ENCODE measurements at places on chromosomes 2 and 18.
A peak's percentile ranks its signal among the peaks of the same experiment; 100 is the strongest.

DNA sequence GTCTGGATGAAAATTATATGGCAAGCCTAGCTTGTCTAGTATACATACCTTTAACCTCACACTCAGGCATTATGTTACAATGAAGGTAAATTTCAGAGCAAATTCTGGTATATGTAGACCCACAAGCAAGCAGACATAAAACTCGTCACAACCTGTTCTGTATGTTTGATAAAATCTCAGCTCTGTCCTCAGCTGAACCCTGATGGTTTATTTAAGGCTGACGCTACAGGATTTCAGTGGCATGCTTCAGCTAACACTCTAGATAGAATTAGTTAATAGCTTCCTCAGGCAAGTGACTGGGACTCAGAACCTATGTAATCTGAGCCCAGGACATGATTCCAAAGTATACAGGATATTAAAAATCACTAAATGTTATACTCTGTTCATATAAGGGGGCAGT, 68.2 kb upstream of the MC2R start:
- no peak for DNase-seq

- no peak for DNase-seq
These were observed 524 bp downstream of the ANKRD30B start for GRCh38 chr18:14748496-14748895.

DNA sequence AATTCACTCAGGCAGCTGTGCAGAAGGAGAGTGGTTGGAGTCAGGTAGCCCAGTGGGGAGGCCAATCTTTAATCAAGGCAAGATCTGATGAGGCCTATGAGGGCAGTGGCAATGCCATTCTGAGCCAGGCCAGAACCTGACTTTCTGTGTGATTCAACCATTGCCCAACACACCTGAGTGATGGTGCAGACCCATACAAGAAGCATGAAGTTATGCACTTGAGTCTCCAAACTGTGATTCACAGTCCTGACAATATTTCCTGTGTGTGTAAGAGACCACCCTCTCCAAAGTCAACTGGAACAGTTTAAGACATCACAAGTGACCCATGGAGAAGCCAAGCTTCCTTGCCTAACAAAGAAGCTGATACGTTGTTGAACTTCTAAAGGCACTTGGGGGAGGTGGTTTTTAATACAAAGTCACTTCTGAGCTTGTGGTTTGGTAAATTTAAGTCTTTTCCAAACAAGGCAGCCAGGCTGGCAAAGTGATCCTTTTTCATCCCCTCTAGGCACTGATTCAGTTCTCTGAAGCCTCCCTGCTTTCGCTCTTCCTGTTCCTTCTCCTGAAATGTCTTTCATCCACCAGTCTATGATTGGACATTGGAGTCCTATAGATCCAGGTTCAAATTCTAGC, 49.0 kb downstream of the VSNL1 start:
- no peak for DNase-seq

DNA sequence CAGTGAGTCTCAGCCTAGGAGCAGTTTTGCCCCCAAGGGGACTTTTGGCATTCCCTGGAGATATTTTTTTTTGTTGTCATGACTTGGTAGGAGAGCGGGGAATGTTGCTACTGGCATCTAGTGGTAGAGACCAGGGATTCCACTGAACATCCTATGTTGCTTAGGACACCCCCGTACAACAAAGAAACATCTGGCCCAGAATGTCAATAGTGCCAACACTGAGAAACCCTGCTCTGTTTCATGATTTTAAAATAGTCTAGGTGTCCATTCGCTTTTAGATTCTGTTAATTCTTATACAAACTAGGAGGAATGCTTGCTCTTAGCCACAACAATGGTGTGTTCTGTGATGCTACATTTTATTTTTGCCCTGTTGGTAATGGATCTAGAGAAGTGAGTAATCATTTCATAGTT, 225.8 kb upstream of the SIX3 start:
- peak; percentile 20 for DNase-seq

- DNase-seq = no peak
These were observed 44.2 kb upstream of the DNMT3A start for GRCh38 chr2:25385910-25386309.

- peak; percentile 62 for DNase-seq
These were observed 5.9 kb downstream of the MFSD2B start for GRCh38 chr2:24015562-24016375.

DNA sequence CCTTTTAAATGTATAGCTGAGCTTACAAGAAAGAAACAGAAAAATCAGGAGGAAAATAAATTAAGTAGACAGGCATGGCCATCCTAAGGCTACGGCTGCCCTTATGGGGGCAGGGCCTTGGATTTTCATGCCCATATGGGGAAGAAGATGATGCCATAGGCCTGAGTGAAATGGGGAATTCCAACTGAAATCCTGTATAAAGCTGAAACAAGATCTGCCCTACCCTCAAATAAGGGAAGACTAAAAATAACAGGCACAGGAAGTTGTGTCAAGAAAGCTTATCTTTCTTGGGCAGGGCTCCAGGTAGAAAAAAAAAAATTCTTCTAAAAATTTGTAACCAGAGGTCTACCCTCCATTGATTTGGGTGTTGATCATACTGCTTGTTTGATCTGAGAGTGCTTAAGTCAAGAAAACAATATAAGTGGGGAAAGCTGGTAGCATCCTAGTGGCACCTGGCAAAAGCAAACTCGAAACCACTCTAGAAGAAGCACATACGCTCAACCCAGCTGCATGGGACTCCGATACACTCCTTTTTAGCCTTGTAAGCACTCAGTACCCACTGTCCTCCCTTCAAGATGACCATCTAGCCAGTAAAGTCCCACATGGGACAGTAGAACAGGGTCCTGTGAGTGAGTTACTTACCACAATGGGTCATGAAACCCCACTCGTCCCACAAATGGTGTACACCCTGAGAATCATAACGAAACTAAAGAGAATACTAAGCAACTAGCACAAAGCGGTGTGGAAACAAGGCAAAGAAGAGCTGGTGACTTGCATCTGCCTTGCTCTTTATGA, 22.3 kb downstream of the DNAH7 start:
- DNase-seq = no peak

DNA sequence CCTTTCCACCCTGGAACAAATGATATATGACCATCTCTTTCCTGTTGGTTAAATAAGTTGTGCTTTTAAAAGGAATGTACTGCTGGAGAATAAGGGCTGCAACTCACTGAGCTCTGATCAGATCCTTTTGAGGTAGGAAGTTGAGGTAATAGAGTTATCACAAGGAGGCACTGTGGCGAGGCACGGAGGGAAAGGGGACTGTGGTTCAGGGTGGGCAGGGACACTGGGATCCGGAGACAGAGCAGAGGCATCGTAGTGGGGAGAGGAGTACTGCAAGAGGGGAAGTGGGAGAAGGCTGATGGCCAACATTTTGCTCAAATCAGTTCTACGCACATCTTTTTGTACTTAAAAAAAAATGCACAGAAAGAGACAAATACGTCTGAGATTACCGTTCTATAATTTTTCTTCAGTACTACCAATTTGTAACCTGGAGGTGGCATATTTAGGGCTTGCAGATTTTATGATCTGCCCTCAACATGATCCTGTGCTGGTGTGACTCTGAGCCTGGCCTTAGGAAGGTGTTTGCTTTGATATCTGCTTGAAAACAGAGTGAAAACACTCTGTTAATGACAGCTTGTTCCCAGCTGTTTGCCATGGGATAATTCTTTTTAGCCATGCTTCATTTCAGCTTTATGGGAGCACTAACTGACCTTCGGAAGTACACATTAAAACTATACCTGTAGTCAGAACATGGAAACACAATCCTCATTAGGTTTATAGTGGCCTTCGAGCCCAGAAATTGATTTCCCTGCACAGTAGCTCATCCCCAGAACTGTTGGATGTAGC, 168.1 kb downstream of the KCNE4 start:
- no peak for DNase-seq

DNA sequence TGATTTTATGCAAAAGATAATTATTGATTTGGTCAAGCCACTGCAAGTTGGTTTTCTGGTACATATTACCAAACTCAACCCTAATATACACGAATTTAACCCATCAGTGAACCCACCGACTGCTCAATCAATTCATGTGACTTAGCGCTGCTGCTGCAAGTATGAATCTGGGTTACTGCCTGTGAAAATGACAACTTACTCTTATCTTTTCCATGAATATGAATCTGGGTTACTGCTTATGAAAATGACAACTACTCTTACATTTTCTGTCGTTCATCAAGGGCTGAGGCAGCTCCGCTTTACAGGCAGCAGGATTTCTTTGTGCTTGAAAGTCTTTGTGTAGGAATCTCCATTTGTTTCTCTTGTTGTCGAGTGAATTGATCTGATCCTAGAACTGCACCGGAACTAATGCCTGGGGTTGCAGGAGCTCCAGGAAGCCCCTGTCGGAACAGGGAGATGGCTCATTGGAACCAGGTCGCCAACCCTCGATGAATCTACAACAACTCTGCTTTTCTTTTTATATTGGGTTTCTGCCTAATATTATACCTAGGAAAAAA, 22.1 kb upstream of the ALKAL2 start:
- no peak for DNase-seq

Data from T1000 (cell line).